ENCODE measurements at places on chromosomes 2 and 18.
A peak's percentile ranks its signal among the peaks of the same experiment; 100 is the strongest.

DNA sequence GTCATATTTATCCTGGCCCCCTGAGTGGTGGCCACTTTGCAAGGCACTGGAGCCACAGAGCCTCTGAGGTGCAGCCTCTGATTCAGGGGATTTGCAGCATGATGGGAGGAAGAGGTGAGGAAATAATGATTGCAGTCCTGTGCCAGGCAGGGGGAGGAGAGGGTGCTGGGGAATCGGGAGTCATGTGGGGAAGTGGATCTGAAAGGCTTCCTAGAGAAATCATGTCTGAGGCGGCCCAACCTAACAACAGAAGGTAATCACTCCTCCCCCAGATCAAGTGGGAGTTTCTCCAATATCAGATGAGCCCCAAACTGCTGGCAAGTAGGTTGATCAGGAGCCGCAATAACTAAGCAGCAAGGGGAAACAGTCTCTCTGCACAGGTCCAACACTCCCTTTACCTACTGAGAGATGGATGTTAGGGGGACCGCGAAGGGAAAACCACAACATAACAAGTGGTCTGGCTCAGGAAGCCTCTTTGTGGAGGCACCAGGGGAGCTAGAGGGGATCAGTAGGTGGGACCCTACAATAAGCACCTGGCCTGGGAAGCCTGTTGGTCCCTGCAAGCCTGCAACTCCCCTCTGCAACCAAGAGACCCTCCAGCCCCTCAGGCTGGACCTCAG, 71.8 kb upstream of the NPAS2 start:
- no peak for DNase-seq

GRCh38 chr2:158963071-158963470, 5.4 kb upstream of the TANC1 start:
- DNase-seq, result no peak

- no peak for DNase-seq
These were observed 19.5 kb upstream of the PUM2 start for GRCh38 chr2:20370191-20370590.

DNA sequence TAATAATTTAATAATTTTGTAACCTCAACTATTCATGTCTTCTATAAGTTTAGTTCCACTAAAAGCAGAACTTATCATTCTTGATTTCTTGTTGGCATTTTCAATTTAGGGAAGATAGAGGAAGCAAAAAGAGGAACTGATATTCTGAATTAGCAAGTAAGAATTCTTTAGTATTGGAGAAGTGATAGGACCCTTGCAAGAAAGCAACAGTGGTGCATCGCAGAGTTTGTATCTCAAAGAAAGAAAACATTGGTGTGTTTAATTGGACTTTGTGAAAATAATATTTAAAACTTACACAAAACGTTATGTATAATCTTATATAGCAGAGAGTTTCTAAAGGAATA, 36.5 kb upstream of the TNFRSF11A start:
- peak; percentile 35 for DNase-seq

DNA sequence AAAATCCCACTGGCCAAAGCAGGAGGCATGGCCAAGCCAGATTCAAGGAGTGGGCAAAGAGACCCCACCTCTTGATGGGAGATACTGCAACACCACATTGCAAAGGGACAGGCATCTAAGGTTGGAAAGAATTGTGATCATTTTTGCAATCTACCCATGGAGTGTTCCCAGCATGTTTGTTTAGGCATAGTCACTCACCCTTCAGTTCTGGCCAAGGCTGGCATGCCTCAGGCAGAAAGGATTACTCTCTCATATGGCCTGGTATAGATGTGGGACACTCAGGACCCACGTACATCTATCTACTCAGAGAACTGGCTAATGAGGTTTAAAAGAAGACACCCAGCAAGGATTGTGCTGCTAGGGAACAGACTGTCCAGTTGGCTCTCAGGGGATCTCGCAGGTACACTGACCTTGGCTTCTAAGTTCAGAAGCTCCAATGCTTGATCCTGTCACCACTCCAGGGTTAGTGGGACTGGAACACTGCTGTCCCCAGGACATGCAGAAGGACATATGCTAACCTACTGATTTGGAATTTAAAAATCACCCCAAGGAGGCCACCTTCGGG, 183.7 kb downstream of the KLHL29 start:
- no peak for DNase-seq

- peak; percentile 64 for DNase-seq
These were observed 785 bp downstream of the CLASP1 start for GRCh38 chr2:121648206-121649148.

GRCh38 chr18:23133860-23134779, 1.2 kb upstream of the CABLES1 start:
- DNase-seq, result no peak

DNA sequence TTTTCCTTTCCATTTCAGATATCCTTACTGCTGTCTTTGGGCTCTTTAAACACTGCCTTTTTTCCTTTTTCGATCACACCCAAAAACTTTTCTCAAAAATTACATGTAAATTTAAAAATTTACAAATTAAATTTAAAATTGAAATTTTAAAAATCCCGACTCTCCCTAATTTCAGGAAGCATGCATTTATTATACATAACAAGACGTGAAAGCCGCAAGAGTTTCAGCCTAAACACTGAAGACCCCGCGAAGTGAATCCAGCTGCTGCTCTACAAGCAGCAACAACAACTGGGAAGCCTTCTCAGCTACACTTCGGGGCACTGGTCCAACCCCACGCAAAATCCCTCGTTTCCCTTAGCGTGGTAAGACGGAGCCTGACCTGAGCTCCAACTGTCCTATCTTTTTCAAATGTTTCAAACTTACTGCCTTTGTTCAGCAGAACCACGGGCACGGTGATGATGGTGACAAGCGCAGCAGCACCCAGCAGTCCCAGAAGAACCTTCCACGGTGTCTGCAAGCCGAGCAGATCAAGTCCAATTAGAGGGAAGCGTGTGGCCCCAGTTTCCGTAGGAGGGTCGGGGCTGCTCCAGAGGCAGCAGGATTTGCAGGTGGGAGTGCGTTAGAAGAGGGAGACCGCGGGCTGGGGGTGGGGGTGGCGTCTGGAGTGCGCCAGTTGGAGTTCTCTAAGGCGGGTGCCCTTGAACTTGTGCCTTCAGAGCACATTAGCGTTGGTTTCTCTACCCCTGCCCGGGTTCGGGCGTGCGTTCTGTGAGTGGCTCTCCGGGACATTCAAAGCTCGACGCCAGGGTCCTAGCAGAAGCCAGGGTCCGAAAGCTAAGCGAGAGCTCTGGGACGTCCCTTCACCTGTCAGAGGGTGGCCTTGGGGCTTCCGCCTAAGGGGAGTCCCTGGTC, 783 bp downstream of the DPP4 start:
- no peak for DNase-seq

DNA sequence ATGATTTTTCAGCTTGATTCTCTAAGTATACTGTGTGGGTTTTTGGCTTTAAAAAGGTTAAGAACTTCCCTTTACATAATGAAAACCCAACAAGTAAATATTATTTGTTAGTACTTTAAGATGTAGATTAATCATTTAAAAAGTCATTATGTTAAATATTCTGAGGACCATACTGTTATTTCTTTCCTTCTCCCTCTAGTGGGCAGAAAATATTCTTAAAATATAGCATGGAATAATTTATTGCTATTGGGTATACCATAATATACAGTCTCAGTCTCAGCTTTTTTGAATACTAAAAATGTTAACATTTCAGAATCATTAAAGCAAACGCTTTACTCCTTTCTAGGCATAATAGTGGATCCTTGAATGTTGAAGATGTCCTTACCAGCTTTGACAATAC, 28.1 kb downstream of the CAMKMT start:
- no peak for DNase-seq

DNA sequence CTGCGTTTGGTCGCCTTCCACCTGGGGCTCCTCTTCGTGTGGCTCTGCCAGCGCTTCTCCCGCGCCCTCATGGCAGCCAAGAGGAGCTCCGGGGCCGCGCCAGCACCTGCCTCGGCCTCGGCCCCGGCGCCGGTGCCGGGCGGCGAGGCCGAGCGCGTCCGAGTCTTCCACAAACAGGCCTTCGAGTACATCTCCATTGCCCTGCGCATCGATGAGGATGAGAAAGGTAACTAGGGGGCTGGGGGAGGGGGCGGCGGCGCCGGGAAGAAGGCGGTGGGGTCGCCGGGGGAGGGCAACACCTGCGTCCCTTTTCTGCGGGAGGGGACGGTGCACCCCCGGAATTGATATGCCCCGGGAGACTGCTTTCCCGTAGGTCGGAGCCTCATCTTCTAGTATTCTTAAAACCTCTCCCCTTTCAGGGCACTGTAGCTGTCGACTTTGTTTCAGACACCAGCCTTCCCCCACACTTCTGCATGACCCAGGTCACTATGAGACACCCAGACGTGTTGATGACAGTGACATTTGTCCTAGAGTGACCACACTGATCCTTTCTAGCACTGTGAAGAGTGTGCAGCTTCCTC, 755 bp downstream of the SPAST start:
- peak; percentile 23 for DNase-seq

DNA sequence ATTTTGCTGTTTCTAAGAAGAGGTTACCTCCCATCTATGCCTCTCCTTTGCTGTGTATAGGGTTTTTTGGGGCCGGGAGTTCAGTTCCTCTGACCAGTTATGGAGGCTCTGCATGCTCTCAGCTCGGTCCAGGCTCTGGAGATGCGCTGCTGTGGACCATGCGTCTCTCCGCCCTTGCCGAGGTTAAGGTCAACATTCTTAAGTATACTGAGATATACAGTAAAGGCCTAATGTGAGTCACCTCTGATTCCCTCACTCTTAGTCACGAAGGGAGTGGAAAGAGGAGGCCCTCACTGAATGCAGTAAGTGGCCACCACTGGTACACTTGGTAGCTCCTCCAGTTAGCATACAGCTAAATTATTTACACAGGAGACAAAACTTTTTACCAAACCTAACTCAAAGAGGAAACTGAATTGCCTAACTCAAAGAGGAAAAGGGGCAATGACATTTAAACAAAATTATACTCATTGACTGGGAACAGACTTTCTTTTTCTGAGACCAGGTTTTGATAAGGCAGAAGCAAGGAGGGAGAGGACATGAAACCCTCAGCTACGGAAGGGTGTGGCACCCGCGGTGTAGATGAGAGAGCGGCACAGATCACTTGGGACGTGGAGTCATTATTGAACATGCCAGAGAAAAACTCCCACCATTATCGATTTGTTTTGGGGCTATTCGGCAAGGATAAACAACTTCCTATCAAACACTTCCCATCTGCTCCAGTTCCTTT, 98.7 kb downstream of the COPS8 start:
- no peak for DNase-seq

DNA sequence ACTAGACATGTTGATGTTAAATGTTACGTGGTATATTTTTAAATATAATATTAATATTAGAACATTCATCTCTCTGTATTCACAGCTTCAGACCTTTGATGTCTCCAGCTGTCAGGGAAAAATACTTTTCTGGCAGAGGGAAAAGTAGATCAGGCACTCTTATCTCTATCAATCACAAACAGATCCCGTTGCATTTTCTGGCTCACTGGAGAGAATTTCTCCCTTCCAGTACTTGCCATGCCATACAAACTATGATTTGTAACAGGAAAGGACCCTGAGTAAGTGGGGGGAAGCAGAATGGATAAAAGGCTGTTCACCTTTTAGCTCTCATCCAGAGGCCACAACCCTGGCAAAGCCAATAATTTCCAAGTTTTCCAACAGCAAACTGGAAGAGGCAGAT, 158.0 kb downstream of the TCF4 start:
- no peak for DNase-seq

GRCh38 chr2:167237478-167237877, 349.2 kb downstream of the XIRP2 start:
- no peak for DNase-seq

GRCh38 chr2:1553671-1554295, 140.5 kb downstream of the TPO start:
- no peak for DNase-seq

GRCh38 chr2:156704617-156705016, 268.4 kb downstream of the GPD2 start:
- no peak for DNase-seq

GRCh38 chr2:212076456-212076855, 462.1 kb downstream of the ERBB4 start:
- DNase-seq, result no peak

DNA sequence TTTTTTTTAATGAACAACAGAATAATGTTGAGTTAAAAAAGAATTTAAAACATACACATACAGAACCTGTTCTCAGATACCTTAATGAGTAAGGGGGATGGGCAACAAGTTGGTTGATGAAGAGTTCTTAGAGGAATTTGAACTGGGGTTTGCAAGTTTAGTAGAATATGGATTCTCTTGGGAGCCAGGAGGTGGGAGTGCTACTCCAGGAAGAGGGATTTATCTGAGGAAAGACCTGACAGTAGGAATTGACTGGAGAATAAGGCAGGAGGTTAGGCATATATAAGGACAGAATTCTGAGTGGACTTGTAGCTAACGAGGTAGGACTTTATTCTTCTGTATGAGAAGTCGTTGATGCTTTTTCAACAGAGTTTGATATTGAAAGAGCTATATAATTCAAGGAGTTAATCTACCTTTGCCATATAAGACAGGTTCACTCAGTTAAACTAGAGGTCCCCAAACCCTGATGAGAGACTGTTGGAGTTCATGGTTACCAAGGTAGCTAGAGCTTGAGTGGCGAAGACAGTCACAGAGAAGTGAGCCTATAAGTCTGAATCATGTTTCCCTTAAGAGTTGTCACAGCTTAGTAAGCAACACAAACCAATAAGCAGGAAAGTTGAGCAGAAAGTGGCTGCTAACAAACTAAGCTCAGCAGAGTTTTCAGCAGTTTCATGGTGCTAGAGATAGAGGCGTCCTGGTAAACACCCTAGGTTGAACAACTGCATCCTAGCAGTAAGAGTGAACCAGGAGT, 88.2 kb downstream of the NCOA1 start:
- DNase-seq, result no peak

GRCh38 chr2:160308476-160308875, 108.4 kb upstream of the ITGB6 start:
- DNase-seq, result no peak

- no peak for DNase-seq
These were observed 331.8 kb downstream of the MTX2 start for GRCh38 chr2:176601066-176601465.

- no peak for DNase-seq
These were observed 680 bp upstream of the LBH start for GRCh38 chr2:30230497-30231211.

DNA sequence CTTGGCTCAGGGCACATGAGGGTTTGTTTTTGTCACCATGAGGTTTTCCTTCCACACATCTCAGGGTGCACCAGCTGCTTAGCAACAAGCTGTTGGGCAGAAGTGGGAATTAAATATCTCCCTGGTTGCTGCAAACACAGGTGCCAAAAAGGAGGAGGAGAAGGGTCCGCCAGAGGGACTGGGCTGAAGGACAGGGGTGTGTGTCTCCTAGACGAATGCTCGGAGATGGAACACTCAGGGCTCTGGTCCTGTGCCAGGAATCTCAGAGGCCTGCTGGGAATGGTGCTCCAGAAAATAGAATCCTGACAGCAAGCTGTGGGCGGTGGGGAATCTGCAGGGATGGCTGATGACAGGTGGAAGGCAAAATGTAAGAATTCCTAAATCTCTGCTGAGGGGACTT, 94.5 kb downstream of the VSNL1 start:
- DNase-seq, result no peak

DNA sequence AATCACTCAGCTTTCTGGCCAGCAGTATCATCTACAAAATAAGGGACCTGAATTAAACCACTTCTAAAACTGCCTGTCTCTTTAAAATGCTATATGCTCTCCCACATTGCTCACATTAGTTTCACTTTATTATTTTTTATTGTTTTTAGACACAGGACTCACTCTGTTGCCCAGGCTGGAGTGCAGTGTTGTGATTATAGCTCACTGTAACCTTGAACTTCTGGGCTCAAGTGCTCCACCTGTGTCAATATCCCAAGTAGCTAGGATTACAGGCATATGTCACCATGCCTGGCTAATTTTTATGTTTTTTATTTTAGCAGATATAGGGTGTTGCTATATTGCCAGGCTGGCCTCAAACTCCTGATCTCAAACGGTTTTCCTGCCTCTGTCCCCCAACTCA, 591.3 kb upstream of the ZNF804A start:
- DNase-seq, result no peak

GRCh38 chr18:10497206-10497749, 28.5 kb upstream of the NAPG start:
- no peak for DNase-seq
